ENCODE measurements at places on chromosomes 3 and 15.
A peak's percentile ranks its signal among the peaks of the same experiment; 100 is the strongest.

GRCh38 chr3:25386686-25387255, 41.3 kb upstream of the RARB start:
- no peak for DNase-seq

- DNase-seq: no peak
Measured at GRCh38 chr3:156424758-156425157, 130.2 kb downstream of the SSR3 start.

DNA sequence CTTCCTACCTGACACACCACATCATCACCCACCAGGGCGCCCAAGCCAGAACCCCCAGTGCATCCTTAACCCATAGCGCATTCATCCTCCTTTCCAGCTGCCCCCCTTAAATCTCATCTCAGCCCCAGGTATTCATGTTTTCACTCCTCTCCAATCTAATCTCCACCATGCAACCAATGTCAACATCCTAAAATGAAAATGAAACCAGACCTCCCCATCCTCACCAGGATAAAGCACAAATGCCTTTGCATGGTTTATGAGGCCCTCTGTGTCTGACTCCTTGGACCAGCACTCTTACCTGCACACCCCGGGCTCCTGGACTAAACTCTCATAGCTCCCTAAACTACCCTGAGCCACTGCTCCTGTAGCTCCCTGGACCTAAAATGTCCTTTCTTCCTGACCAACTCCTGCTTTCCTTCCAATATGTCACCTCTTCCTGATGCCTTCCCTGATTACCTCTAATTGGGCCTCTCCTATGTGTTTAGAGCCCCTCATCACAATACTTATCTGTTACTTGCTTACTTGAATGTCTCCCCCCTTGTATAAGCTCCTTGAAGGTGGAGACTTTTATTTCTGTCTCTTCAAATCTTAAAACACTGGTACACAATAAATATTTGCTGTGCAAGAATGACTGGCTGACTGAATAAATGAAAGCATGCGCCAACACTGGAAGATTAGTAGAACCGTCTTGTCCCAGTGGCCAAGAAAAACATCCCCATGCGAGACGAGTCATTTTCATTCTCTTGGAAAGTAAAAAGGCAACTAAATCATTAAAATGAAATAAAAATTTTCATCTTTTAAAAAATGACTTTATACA, 142.5 kb downstream of the XXYLT1 start:
- no peak for DNase-seq

- DNase-seq: no peak
Measured at GRCh38 chr3:13492048-13492447, 11.9 kb downstream of the HDAC11 start.

DNA sequence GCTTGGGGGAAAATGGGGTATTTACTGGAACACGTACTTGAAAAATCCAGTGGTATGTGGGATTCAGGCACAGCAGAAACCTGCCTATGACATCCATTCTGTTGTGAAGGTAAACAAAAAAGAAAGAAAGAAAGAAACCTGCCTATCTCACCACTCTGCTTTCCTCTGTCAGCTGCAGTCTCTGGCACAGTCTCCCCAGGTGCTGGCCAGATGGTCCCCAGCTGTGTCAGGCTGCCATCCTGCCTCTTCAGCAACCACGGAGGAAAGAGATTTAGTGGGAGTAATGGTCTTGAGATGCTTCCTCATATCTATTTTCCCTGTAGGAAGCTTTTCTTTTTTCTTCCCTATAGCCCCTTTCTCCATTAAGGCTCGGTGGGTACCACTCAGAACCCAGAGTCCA, 2.5 kb upstream of the PXYLP1 start:
- DNase-seq: no peak

DNA sequence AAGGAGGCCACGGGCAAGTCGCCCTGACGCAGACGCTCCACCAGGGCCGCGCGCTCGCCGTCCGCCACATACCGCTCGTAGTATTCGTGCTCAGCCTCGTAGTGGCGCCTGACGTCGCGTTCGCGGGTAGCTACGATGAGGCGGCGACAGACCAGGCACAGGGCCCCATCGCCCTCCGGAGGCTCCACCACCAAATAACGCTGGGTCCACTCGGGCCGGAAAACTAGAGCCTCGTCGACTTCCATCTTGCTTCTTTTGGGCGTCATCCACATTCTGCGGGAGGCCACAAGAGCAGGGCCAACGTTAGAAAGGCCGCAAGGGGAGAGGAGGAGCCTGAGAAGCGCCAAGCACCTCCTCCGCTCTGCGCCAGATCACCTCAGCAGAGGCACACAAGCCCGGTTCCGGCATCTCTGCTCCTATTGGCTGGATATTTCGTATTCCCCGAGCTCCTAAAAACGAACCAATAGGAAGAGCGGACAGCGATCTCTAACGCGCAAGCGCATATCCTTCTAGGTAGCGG, at the start of gene EPM2AIP1:
Gene EPM2AIP1 (minus strand): TSS at position 326 of the 520 bp plus-strand sequence. CDS start 54 bp downstream, at position 272.
- DNase-seq: no peak

DNA sequence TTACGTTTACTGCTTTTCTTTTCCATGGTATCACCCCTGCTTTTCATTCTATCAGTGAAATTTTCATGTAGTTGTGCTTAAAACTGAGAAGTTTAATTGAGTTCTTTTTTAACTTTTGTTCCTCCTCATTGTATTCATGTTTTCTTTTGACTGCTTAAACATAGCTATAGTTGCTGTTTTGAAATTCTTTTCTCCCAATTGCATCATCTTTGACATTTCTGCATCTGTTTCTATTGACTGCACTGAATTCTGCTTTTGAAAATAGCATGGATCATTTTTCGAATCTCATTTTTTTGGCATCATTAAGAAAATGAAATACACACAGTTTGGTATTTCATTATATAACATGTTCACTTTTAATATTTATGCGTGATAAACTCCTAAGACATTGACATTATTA, 694.9 kb downstream of the MECOM start:
- DNase-seq: no peak

- DNase-seq: no peak
Measured at GRCh38 chr15:60973637-60974415, 255.3 kb downstream of the RORA start.

DNA sequence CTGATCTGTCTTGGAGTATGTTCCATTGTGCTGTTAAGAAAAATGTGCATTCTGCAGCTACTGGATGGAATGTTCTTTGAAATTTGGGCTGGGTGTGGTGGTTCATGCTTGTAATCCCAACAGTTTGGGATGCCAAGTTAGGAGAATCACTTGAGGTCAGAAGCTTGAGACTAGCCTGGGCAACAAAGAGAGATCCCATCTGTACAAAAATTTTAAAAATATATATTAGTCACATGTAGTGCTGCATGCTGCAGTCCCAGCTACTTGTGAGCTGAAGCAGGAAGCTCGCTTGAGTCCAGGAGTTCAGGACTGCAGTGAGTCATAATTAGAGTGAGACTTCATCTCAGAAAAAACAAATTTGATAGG, 62.8 kb upstream of the PLSCR4 start:
- no peak for DNase-seq

- no peak for DNase-seq
Measured at GRCh38 chr3:178297199-178297598, 239.0 kb upstream of the KCNMB2 start.

DNA sequence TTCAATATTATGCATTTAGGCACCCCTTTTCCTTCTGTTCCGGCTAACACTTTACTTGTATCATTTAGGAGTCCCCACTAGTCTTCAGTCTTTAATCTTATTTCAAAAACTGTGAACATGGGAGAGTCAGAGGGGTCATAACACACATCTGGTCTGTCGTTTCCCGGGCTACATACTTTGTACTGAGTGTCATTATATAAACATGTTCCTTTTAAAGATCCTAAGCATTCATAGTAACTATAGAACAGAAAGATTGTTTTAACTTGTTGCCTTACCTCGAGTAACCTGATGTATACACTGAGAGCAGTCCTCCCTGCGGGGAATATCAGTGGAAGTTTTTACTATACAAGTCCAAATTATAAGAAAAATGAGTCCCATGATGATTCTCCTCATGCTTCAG, 78.2 kb upstream of the VEPH1 start:
- DNase-seq: no peak

DNA sequence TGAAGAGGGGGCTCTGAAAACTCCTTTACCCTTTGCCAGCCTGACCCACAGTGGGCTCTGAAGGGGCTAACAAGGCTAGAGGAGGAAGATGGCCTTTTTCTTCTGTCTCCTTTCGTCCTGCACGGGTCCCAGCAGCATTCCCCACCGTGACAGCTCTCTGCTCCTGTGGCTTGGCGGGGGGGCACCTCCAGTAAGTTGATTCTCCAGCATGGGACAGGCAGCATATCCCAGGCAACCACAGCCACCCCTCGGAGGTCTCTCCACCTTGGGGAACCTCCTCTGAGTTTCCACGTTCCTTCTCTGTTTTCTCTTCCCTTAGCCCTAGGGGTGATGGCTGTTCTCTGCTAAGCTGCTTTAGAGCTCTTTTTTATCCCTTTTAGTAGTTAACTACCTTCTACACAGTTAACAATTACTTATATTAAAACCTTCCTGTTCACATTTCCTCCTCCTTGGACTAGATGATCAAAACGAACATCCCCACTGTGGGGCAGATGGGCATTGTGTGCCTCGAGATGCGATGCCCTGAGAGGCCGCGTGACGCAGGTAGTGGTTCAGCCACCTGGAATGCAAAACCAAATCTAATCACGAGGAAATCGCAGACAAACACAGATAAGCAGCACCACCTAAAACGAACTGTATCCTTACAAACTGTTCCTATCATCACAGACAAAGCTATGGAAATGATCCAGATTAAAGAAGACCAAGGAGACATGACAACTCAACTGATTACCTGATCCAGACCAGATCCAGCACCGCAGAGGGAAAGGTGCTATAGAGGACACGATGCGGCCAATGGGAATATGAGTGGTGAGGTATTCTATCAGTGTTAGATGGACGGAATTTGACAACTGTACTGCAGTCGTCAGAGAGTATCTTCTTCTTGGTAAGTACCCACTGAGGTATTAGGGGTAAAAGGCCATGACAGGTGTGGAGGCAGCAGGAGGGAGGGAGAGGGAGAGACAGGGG, 27.7 kb downstream of the TSPAN3 start:
- no peak for DNase-seq

GRCh38 chr3:102290241-102290640, 144.6 kb upstream of the ZPLD1 start:
- DNase-seq: no peak

GRCh38 chr3:140250945-140251344, 316.0 kb downstream of the CLSTN2 start:
- no peak for DNase-seq

- DNase-seq: no peak
Measured at GRCh38 chr3:139311557-139311956, 32.3 kb upstream of the MRPS22 start.

- DNase-seq: no peak
Measured at GRCh38 chr3:50441424-50442217, 61.8 kb downstream of the CACNA2D2 start.

DNA sequence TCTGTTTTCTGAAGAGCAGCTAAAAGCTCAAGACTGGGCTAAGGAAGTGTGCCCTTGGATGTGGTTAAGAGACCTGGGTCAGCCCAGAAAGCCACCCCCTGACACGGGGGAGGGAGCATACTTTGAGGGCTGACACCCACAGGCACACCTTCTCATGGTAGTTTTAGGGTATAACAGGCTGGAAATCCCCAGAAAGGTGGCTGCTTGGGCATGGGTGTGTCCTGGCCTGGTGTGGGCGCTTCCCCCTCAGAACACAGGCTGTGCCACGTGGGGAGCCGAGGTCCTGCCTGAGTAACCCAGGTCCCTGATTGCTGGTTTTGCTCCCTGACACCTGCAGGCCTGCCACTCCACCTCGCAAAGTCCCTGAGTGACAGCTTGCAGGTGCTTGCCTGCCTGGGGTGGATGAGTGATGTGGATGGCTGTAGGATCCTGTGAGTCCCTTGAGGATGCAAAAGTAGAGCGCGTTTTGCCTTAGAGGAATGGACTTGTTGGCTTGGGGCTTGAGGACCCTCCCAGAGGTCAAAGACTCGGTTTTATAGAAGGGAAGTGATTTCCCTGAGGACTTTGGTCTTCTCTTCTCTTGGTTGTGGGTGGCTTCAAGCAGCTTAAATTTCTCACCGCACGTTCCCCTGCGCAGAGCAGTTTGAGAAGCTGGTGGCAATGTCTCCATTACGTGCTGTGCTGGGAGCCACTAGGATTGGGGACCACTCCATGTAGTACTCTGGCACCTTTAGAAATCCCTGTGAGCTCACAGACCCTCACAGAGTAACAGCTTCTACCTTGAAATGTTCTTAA, 94.4 kb downstream of the DNASE1L3 start:
- peak; percentile 40 for DNase-seq

- DNase-seq: no peak
Measured at GRCh38 chr3:135056733-135057310, 261.8 kb downstream of the EPHB1 start.

GRCh38 chr15:95346721-95347475, 983.6 kb upstream of the NR2F2 start:
- no peak for DNase-seq

DNA sequence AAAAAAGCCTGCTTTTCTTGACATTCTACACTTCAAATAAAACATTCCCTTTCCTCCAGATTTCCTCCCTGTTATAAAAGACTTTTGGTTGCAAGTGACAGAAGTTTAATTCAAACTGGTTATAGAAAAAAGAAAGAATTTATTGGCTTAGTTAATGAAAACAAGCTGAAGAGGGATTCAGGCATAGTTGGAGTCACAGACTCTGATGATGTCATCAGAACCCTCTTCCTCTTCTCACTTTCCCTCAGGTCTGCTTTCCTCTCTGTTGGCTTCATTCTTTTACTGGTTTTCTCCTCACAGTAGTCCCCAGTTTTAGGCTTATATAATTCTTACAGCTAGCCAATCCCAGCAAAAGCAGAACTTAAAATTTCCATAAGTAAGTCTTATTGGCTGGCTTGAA, 32.0 kb upstream of the MBNL1 start:
- no peak for DNase-seq

- DNase-seq: no peak
Measured at GRCh38 chr3:177579419-177579818, 382.1 kb upstream of the TBL1XR1 start.

GRCh38 chr3:186940967-186941366, 10.6 kb downstream of the ST6GAL1 start:
- DNase-seq: no peak

DNA sequence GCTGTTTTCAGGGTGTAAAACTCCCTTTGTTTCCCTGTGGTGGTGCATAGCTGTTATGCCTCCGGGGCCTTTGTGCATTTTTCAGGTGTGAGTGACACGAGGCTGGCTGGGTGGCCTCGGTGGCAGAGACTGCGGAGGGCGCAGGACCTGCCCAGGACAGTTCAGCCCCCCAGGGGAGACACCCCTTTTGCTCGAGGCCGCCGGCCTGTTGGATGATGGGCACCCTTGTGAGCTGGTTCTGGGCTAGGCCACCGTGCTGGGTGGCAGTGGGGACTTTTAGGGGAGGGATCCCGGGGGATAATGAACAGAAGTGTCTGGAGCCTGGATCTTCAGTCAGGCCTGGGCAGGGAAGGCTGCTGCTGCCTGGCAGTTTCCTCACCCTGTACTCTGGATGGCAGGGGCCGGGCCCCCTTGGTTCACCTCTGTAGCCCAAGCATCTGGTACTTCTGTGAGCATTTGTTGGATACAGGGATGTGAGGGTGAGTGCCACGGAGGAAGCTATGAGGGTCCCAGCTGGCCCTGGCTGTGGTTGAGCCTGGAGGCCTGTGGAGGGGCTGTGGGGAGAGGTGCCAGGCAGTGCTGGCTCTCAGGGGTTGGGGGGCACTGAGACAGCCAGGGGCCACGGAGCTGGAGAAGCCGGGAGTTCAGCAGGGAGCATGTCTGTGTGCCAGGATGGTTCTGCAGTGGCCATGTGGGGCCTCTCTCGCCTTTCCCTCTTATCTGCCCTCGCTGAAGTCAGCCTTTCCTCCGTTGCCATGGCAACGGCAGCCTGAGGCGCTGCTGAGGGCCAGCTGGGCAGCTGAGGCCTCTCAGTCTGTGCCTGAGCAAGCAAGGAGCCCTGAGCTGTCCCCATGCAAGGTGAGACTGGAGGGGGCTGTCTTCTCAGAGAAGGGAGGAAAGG, 49.0 kb downstream of the KY start:
- no peak for DNase-seq

- DNase-seq: no peak
Measured at GRCh38 chr15:54321426-54321825, 343.2 kb downstream of the UNC13C start.

All from stimulated activated CD8-positive, alpha-beta memory T cell treated with anti-CD3 and anti-CD28 coated beads, Interleukin-12 subunit alpha, Interleukin-12 subunit beta, amount 100 ng/mL, for 4 hours (primary cell).